ENCODE measurements at places on chromosomes 2 and 18.

DNA sequence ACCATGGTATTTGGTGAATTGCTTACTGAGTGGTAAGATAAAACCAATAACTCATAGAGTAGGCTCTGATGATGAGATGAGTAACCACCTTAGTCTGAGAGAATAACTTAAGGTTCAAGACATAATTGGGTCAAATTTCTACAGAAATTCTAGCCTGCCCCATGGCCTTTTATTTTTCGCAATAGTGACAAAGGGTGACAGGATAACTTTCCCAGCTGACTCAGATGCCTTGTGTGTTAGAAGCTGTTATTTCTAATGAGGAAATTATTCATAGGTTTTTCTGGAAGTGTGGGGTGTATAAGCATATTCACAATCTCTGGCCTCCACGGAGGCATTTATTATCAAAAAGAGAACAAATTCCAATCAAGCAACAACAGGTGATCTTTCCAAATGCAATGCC, 159.0 kb downstream of the NUP35 start:
- DNase-seq = no peak

- DNase-seq = peak; percentile 72
Observed at GRCh38 chr2:160241251-160242137, 41.4 kb upstream of the ITGB6 start.

DNA sequence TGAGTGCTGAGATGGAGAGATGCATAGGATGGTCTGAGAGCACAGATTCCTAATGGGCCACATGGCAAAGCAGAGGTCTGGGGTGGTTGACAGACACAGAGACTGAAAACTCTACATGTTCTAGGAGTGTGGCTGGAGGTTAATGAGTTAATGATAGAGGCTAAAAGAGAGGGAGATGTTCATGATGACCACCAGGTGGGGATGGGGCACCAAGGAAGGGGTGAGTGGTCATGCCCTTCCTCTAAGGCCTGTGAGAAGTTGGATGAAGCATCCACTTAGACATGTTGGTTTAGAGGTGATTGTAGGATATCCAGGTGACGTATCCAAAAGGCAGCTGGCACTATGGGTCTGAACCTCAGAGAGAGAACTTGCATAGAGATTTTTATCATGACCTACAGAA, 102.1 kb downstream of the LRP2 start:
- DNase-seq = no peak

- no peak for DNase-seq
Observed at GRCh38 chr2:105598829-105599698, 145.6 kb upstream of the NCK2 start.

GRCh38 chr2:168466834-168467565, 10.9 kb downstream of the CERS6 start:
- no peak for DNase-seq

DNA sequence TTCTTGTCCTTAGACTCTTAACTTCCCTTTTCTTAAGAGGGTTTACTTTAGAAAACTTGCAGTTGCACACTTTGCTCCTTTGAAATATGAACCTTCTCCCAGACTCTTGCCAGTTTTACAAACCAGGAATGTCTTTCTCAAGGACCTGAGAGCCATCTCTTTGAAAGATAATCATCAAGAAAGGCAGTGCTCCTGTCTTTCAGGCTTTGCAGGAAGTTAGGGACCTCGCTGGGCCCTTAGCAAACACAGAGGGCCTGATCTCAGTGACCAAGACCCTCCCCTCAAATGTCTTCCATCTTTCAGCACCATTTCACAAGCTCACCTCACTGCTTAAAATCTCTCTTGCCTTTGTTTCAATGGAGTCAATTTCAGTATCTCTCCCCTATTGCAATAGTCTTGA, 32.0 kb upstream of the NYAP2 start:
- no peak for DNase-seq

GRCh38 chr18:63299837-63300745, 19.5 kb downstream of the BCL2 start:
- no peak for DNase-seq

Measured in keratinocyte (primary cell).